ENCODE measurements at places on chromosomes 2 and 18.

GRCh38 chr2:200797242-200797770, 14.4 kb upstream of the BZW1 start:
- DNase-seq, result no peak

DNA sequence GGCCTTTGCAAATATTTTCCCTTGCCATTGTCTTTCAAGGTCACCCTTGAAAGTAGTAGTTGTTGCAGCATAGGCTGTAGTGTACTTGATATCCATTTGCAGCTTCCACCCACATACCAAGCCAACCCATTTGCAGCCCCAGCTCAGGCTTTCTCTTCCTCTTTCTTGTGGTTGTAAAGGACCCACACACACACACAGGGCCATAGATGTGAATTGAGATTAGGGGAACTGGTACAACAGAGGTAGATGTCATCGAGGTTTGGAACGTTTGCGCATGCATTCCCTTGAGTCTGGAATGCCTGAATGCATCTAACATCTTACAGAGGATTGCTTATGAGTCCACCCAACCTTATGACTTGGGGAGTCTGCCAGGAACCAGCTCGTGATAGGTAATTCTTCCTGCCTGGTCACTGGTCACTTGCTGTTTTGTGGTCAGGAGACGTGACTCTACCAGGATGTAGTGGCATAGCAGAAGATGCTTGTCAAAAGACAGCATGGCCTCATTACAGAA, 91.9 kb downstream of the MRPS9 start:
- no peak for DNase-seq

- no peak for DNase-seq
Measured at GRCh38 chr2:138846216-138846821, 66.1 kb upstream of the NXPH2 start.

GRCh38 chr2:109387778-109388469, 225.8 kb downstream of the SEPTIN10 start:
- DNase-seq, result no peak

- DNase-seq, result no peak
Measured at GRCh38 chr2:95234286-95234785, 27.0 kb downstream of the ZNF892 start.

DNA sequence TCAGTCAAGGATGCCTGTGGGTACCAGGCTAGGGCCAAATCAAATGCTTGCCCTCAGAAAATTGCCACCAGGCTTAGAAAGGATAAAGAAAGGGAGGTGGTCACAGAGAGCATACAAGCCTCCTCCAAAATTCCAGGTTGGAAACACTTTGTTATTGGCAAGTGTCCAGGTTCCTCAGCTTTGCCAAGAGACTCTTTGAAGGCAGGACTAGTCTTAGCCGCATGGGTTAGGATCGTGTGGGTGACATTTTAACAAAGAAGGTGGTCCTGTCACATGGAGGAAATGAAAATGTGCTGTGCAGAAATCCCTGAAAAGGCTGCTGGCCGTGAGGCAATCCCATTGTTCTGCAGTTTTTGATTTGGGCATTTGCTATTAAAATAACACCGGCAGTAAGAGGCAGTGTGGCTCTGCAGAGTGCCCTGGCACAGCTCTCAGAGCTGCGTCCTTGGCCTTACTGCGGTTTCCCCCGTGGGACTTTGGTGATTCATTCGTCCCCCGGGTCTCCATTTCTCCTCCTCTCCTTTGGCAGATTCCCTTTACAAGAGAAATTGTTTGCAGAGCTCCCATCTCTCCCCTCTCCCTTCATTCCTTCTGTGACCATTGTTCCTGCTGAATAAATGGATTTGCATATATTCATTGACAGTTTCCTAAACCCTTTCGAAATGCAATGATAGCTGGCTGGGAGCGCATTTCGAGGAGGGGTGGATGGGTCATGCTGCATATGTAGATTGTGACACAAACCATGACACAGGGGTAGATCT, 187.3 kb downstream of the VAPA start:
- no peak for DNase-seq

Data from stimulated activated CD8-positive, alpha-beta memory T cell treated with anti-CD3 and anti-CD28 coated beads, Interleukin-4, amount 100 ng/mL, for 4 hours (primary cell).